ENCODE measurements at places on chromosomes 7 and 10. TPM values are rescaled to one million over a fixed set of nuclear protein-coding genes. Genes with fewer than 3 reads are reported as not detected.
A peak's percentile ranks its signal among the peaks of the same experiment; 100 is the strongest.

DNA sequence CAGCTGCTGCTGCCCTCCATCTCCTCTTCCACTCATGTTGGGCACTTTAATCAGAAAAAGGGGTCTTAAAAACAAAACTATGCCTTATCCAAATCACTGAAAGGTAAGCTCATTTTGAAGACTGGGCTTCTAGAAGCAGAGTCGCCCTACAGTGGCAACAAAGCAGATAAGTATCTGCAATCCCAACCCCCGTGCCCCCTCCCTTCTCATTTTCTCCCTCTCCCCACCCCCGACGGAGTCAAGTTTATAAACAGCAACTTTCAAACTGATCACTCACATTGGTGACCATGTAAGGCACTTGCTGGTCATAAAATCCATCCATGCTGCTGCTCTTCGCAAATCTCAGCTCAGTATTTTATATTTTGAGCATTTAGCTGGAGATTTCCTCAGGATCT, 738 bp downstream of the ETV1 start:
- no peak for DNase-seq

GRCh38 chr7:24847754-24848153, 90.5 kb upstream of the GSDME start:
- DNase-seq, result no peak

DNA sequence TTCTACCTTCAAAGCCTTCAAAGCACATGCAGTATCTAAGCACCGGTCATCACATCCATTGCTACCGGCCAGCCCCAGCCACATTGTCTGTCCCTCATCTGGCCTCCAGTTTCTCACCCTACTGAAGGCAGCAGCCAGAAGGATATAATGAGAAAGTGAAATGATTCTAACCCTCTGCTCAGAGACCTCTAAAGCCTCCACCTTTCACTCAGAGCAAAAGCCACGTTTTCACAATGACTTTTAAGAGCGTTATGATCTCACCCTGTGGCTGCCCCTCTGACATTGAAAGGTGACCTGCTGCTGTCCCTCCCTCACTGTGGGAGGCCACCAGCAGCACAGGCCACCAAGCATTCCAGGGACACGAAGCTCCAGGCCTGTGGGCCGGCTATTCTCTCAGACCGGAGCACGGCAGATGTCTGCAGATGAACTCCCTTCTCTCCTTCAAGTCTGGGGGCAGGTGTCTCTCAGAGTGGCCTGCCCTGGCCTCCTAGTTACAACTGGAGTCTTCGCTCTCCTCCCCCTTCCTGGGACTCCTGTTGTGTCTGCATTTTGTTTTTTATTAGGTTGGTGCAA, 94.9 kb upstream of the EEPD1 start:
- DNase-seq, result peak; percentile 1

GRCh38 chr10:58350619-58351323, 16.0 kb downstream of the UBE2D1 start:
- no peak for DNase-seq

GRCh38 chr7:142873281-142873784, 12.2 kb downstream of the TRPV6 start:
- peak; percentile 38 for DNase-seq

DNA sequence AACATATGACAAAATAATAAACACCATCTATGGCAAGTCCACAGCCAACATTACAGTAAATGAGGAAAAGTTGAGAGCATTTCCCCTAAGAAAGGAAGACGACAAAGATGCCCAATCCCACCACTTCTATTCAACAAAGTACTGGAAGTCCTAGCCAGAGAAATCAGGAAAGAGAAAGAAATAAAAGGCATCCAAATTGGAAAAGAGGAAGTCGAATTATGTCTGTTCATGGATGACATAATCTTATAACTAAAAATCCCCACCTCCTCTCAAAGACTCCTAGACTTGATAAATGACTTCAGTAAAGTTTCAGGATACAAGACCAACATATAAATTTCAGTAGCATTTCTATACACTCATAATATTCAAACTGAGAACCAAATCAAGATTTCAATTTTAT, 288.5 kb upstream of the POT1 start:
- no peak for DNase-seq

GRCh38 chr7:7739204-7740036, 21.0 kb upstream of the RPA3 start:
- DNase-seq, result no peak

GRCh38 chr7:135736586-135737305, 8.8 kb upstream of the SLC13A4 start:
- no peak for DNase-seq

GRCh38 chr7:123397746-123398338, 136.6 kb downstream of the IQUB start:
- no peak for DNase-seq

The EFCAB10 gene
- total RNA-seq, result not detected

The CCDC136 gene
- total RNA-seq, result 7.4 TPM

The PTTG1IP2 gene
- total RNA-seq, result not detected

The C10orf95 gene
- total RNA-seq, result 0.21 TPM

The GHRHR gene
- not detected for total RNA-seq
